ENCODE measurements at places on chromosomes 12 and 14. TPM values are rescaled to one million over a fixed set of nuclear protein-coding genes. Genes with fewer than 3 reads are reported as not detected.

DNA sequence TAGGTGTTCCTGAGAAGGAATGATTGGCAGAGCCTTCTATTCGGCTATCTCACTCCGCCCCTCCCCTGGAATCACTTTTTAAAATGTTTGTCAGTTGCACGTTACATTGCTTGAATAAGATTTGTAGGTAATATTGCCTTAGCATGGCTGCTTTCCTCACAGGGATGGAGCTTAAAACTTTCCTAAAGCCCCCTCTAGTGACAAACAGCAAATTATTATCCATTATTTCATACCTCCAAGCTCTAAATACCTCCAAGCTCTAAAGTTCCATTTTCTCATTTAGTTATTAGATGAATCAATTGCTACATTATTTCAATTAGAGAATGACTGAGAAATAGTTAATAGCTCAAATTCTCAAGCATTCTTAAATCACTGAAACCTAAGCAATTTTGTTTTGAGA lies 5.1 kb upstream of the SPATA7 start:
- no peak for DNase-seq

DNA sequence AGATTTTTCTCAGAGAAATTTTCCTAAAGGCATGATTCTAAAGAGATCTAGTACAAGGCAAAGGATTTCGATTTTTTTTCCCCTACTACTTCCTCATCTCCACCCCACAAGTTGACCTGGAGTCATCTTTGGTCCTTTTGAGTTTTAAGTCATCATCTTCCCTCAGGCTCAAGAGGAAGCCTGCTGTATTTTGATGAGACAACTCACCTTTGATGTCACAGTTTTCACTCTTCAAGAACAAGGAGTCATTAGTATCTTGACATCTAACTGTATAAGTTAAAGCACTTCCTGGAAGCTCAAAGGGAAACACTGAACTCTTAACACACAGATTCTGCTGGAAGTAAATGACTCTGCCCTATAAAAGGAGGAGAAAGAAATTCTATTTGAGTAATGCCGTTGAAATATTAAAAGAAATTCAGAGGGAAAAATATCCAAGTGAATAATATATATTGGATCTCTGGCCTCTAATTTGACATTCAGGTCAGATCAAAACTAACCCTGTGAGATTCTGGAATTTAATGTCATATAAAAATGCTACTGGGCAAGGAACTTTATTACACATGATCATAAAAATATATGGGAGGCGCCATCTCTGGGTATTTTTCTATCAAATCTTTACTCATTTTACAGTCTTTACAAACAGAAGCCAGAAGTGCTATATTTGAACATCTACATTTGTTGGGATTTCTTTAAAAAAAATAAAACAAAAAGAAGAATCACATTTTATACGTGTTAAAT lies 435.0 kb downstream of the NRXN3 start:
- no peak for DNase-seq

The PRKAG1 gene
- 38.6 TPM for total RNA-seq

DNA sequence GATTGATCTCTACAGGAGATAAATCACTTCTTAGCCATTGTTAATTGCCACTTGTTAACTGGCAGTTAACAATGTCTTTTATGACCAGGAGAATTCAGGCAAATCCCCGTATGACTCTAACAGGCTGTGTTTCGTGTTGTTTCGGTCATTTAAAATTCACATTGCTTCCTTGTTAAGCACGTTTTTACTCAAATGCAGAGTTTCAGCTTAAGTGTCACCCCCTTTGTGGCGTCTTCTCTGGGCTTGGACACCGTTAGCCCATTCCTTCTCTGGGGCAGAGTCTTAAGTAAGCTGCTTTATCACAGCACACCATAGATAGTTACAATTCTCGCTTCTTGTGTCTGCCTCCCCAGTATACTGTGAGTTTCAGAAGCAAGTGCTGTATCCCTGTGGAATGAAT lies 205.4 kb downstream of the EPS8 start:
- no peak for DNase-seq

- DNase-seq, result no peak
Observed at GRCh38 chr12:23222801-23223200, 597.8 kb downstream of the ETNK1 start.
